ENCODE measurements at places on chromosomes 11 and 22.

DNA sequence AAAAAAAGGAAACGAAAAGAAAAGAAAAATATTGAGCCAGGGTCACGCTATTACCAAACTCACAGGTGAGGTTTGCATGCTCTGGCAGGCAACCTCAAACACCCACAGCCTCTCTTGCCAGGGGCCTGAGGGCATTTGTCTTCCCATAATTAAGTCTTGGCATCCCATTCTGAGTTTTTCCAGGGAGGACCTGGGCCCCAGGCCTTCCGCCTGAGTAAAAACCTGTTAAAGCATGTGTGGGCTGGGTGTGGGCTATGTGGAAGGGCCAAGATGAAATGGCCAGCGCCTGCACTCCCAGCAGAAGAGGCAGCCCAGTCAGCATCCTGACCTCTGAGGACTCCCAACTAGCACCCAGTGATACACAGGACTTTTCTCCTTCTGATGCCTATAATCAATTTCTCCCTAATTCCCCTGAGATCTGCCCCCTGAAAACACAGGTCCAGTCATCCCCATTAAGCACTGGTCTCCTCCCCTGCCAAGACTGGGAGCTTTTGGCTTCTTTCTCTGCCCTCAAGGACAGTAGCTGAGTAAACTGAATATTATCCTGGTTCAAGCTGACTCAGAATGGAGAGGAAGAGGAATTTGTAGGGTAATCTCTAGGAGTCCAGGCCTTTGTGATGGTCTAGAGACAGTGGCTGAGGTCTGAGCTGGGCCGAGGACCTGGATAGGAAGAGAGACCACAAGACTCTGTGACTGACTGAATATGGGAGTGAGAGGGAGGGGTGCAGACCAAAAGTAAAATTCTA is 35.6 kb upstream of the ACER3 start:
- DNase-seq, result peak; percentile 25

- no peak for DNase-seq
These were observed 110.6 kb upstream of the NECTIN1 start for GRCh38 chr11:119839476-119840133.

GRCh38 chr11:13487661-13488030 is 8.2 kb downstream of the PTH start:
- DNase-seq, result peak; percentile 18

DNA sequence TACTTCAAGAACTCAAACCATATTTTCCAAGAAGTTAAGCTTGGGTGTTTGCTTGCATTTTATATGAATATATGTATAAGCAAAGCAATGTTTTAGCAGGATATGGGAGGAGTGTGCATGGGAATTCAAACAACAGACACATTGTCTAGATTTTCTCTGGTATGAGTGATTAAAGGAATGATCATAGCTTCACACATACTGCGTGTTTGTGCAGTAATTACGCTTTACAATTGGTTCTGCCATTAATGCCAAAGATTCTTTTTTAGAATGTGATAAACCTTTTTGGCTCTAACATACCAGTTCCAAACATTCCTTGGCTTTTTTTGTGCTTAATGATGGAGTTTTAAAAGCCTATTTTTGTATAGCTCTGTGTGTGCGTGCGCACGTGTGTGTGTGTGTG is 54.0 kb downstream of the CCDC34 start:
- no peak for DNase-seq

GRCh38 chr11:65726660-65727059 is 6.1 kb upstream of the RNASEH2C start:
- peak; percentile 15 for DNase-seq

- DNase-seq, result peak; percentile 63
These were observed 10.7 kb upstream of the CD5 start for GRCh38 chr11:61091373-61092279.

GRCh38 chr22:34805771-34806170 is 260.2 kb upstream of the ISX start:
- DNase-seq, result no peak

- DNase-seq, result no peak
These were observed 1.1 kb downstream of the EWSR1 start for GRCh38 chr22:29269230-29269604.

DNA sequence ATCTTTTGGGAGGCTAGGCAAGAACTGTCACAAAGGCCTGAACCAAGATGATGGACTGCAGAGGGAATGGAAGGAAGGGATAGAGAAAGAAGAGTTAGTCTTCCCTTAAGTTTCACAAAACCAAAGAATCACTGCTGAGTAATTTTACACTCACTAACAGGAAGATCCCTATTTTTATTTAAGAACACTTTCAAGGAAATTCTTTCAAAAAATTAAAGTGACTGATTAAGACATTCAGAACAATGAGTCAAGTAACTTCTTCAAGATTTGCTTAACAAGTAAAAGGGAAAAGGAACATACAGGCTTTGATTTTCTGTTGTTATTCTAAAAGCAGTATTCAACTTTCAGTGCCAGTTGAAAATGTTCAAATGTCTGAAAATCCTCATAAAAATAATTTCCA is 3.1 kb downstream of the PITPNB start:
- peak; percentile 44 for DNase-seq

- DNase-seq, result no peak
These were observed 218.2 kb downstream of the JRKL start for GRCh38 chr11:96607864-96608558.

Measured in suppressor macrophage (primary cell).